ENCODE measurements at places on chromosomes 12 and 14.

GRCh38 chr14:24147761-24148428 lies 597 bp downstream of the RNF31 start:
- H3K4me1 ChIP-seq, result peaks cover 62% of the 10 kb centered on the region
- no peak for DNase-seq

GRCh38 chr12:2332236-2332635 lies 279.4 kb downstream of the CACNA1C start:
- no peak for DNase-seq
- H3K4me1 ChIP-seq, result no peaks in the 10 kb centered on the region
- no peak overlapping the region for H3K27ac ChIP-seq
- no peaks in the 10 kb centered on the region for H3K36me3 ChIP-seq

- H3K4me1 ChIP-seq, result peaks cover 80% of the 10 kb centered on the region
- peaks cover 3% of the 10 kb centered on the region for H3K36me3 ChIP-seq
- peak overlapping the region; percentile 63 for H3K27ac ChIP-seq
Observed at GRCh38 chr12:104736307-104736706, 221.8 kb downstream of the SLC41A2 start.

GRCh38 chr14:67420102-67420739 lies 8.3 kb upstream of the PLEK2 start:
- no peak overlapping the region for H3K27ac ChIP-seq
- no peaks in the 10 kb centered on the region for H3K36me3 ChIP-seq
- H3K27me3 ChIP-seq, result peaks cover 16% of the 10 kb centered on the region
- DNase-seq, result peak; percentile 63

GRCh38 chr12:70275045-70275444 lies 31.8 kb downstream of the CNOT2 start:
- no peak for DNase-seq
- H3K36me3 ChIP-seq, result peaks cover 50% of the 10 kb centered on the region
- no peaks in the 10 kb centered on the region for H3K27me3 ChIP-seq
- H3K4me1 ChIP-seq, result peaks cover 14% of the 10 kb centered on the region
- H3K4me3 ChIP-seq, result no peak overlapping the region

GRCh38 chr12:129772501-129773493 lies 131.0 kb downstream of the TMEM132D start:
- no peaks in the 10 kb centered on the region for H3K27me3 ChIP-seq
- H3K27ac ChIP-seq, result no peak overlapping the region
- H3K4me1 ChIP-seq, result no peaks in the 10 kb centered on the region

DNA sequence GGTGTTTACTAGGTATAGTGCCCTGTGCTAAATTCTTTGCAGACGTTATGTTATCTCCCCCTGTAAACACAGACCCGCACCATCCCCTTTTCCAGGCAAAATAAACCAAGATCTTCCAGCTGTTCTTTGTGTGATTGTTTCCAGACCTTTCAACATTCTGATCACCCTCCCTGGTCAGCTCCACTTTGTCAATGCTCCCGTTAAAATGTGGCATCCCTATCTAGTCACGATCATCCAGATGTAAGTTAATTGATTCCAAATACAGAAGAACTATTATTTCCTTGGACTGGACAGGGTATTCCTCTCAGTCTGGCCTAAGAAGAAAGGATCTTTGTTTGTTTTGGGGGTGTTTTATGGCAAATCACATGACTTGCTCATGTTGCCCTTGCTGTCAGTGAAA lies 127.6 kb upstream of the ARID2 start:
- H3K4me3 ChIP-seq, result no peak overlapping the region
- no peak overlapping the region for H3K27ac ChIP-seq
- H3K27me3 ChIP-seq, result peaks cover 3% of the 10 kb centered on the region
- no peaks in the 10 kb centered on the region for H3K4me1 ChIP-seq
- DNase-seq, result no peak

DNA sequence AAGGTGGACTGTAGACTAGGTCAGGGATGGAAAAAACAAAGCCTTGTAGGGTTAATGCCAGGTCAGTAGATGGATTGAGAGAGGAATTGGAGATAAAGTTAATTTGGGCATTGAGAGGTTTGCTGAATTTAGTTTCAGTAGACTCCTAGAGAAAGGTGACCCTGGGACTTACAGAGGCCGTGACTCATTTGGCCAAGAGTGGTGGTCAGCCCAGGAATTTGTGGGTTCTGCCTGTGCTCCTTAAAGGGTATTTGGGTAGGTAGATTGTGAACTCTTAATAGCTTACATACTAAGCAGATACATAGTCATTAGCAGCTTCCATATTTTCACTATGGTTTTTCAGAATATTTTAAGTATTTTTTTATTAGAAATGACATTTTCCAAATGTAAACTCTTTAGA lies 21.8 kb downstream of the PLEKHA5 start:
- H3K27ac ChIP-seq, result no peak overlapping the region
- H3K27me3 ChIP-seq, result no peaks in the 10 kb centered on the region
- H3K36me3 ChIP-seq, result peaks cover 5% of the 10 kb centered on the region
- H3K4me1 ChIP-seq, result peaks cover 2% of the 10 kb centered on the region
- no peak overlapping the region for H3K4me3 ChIP-seq

DNA sequence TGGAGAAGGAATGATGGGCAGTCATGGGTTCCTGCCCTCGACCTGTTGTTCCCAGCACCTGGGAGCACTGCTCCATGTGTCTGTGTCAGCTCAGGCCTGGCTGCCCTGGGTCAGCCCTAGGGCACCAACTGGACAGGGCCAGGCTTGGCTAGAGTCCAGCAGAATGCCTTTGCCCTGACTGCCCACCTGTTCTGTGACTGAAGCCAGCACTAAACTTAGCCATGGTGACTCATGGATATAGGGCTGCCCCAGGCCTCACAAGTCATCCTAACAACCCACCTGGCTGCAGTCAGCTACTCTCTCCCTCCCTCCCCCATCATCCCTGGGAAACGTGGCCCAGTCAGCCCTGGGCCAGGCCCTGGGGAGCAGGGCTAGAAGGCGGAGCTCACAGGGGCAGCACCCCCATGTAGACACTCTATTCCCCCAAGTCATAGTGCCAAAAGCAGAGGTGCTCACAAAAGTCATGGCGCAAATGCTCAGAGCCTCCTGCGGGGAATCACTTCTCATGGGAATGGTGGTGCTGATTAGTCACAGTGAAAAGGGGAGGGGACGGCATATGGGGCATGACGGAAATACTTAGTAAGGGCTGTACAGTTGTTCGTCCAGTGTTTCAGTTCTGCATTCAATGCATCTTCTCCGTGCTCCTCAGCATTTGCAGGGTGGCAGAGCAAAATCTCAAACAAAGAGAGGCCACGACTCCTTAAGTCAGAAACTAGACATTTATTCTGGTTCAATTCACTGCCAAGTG lies 52.0 kb upstream of the NTF3 start:
- no peak overlapping the region for H3K27ac ChIP-seq
- H3K27me3 ChIP-seq, result no peaks in the 10 kb centered on the region
- DNase-seq, result no peak
- no peaks in the 10 kb centered on the region for H3K36me3 ChIP-seq
- H3K4me3 ChIP-seq, result no peak overlapping the region

GRCh38 chr12:59559696-59560095 lies 36.1 kb upstream of the SLC16A7 start:
- no peaks in the 10 kb centered on the region for H3K4me1 ChIP-seq
- no peak overlapping the region for H3K4me3 ChIP-seq
- no peaks in the 10 kb centered on the region for H3K36me3 ChIP-seq
- DNase-seq, result no peak
- no peak overlapping the region for H3K27ac ChIP-seq

DNA sequence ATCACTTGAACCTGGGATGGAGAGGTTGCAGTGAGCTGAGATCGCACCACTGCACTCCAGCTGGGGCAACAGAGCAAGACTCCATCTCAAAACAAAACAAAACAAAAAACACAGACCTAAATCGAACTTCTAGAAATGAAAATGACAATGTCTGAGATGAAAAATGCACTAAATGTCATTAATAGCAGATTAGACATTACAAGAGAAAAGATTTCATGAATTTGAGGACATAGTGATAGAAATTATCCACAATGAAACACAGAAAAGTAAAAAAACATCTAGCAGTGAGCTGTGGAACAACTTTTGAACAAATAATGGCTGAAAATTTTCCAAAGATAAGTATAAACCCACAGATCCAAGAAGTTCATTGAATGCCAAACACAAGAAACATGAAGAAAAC lies 35.2 kb downstream of the BICDL1 start:
- no peaks in the 10 kb centered on the region for H3K4me1 ChIP-seq
- no peak overlapping the region for H3K27ac ChIP-seq
- no peak for DNase-seq
- H3K27me3 ChIP-seq, result no peaks in the 10 kb centered on the region

DNA sequence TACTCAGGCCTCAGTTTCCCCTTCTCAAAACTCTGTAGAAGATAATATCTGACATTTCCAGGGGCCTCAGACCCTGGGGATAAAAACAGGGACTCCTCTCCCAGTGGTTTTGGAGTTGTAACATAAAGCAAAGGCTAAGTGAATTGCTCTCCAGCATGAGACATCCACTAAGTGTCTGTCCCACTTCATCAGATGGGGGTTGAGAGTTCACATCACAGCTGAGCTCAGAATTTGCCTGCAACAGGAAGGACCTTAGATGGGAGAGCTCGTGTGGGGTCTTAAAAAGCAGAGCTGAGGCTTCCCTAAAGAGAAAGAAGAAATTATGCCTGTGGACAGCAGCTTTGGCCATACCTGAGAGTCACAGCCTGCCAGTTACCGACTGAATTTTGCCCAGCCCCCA lies 61.1 kb downstream of the TBX5 start:
- no peak overlapping the region for H3K4me3 ChIP-seq
- H3K4me1 ChIP-seq, result no peaks in the 10 kb centered on the region
- no peaks in the 10 kb centered on the region for H3K27me3 ChIP-seq
- no peak overlapping the region for H3K27ac ChIP-seq
- DNase-seq, result no peak

GRCh38 chr12:90672081-90672480 lies 282.9 kb downstream of the CCER1 start:
- H3K4me3 ChIP-seq, result no peak overlapping the region
- H3K36me3 ChIP-seq, result no peaks in the 10 kb centered on the region
- no peak overlapping the region for H3K27ac ChIP-seq
- no peaks in the 10 kb centered on the region for H3K27me3 ChIP-seq

GRCh38 chr14:66109426-66109825 lies 376.7 kb upstream of the CCDC196 start:
- H3K4me1 ChIP-seq, result peaks cover 13% of the 10 kb centered on the region
- DNase-seq, result no peak
- H3K27ac ChIP-seq, result no peak overlapping the region
- no peaks in the 10 kb centered on the region for H3K36me3 ChIP-seq
- no peak overlapping the region for H3K4me3 ChIP-seq
- H3K27me3 ChIP-seq, result peaks cover 21% of the 10 kb centered on the region

GRCh38 chr14:67569651-67570290 lies 30.3 kb downstream of the PIGH start:
- H3K4me1 ChIP-seq, result peaks cover 18% of the 10 kb centered on the region
- no peaks in the 10 kb centered on the region for H3K36me3 ChIP-seq
- no peaks in the 10 kb centered on the region for H3K27me3 ChIP-seq

GRCh38 chr12:92955997-92956663 lies 27.0 kb upstream of the EEA1 start:
- H3K4me3 ChIP-seq, result no peak overlapping the region
- no peak for DNase-seq
- no peaks in the 10 kb centered on the region for H3K4me1 ChIP-seq
- no peak overlapping the region for H3K27ac ChIP-seq

GRCh38 chr12:121769831-121770301 lies 23.6 kb downstream of the RHOF start:
- DNase-seq, result no peak
- no peak overlapping the region for H3K4me3 ChIP-seq
- no peaks in the 10 kb centered on the region for H3K36me3 ChIP-seq

- H3K36me3 ChIP-seq, result no peaks in the 10 kb centered on the region
- DNase-seq, result no peak
- H3K4me1 ChIP-seq, result no peaks in the 10 kb centered on the region
- H3K4me3 ChIP-seq, result no peak overlapping the region
- no peaks in the 10 kb centered on the region for H3K27me3 ChIP-seq
Observed at GRCh38 chr12:5507401-5507935, 75.6 kb downstream of the NTF3 start.

- no peak overlapping the region for H3K4me3 ChIP-seq
- no peaks in the 10 kb centered on the region for H3K36me3 ChIP-seq
- H3K4me1 ChIP-seq, result no peaks in the 10 kb centered on the region
Observed at GRCh38 chr12:131065279-131065678, 111.6 kb downstream of the ADGRD1 start.

DNA sequence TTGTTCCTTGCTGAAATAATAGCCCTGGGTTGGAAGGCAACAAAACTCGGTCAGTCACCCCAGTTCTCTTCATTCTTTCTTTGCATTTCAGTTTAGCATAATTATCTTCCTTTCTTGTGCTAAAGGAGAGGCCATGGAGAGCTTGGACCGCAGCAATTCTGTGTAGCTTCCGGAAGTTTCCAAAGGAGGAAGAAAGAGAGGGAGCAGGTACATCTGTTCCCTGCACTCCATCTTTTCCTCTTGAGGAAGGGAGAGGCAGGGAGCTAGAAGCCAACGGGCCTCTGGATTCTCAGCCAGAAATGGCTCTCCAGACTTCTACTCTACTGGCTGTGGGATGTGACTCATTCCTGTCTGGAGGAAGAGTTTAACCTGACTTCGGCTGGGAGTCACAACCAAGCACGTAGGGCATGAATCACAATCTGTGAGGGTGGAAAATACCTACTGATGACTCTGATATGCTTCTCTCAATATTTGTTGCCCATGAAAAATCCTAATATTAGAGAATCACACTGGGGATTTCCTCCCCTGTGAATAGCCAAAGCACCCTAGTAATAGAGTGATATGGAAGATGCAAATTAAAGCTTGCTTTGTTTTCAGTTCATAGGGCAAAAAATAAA lies 17.0 kb downstream of the ANO6 start:
- no peak overlapping the region for H3K27ac ChIP-seq
- no peak for DNase-seq
- peaks cover 33% of the 10 kb centered on the region for H3K4me1 ChIP-seq
- H3K27me3 ChIP-seq, result no peaks in the 10 kb centered on the region
- H3K4me3 ChIP-seq, result no peak overlapping the region
- H3K36me3 ChIP-seq, result peaks cover 11% of the 10 kb centered on the region

DNA sequence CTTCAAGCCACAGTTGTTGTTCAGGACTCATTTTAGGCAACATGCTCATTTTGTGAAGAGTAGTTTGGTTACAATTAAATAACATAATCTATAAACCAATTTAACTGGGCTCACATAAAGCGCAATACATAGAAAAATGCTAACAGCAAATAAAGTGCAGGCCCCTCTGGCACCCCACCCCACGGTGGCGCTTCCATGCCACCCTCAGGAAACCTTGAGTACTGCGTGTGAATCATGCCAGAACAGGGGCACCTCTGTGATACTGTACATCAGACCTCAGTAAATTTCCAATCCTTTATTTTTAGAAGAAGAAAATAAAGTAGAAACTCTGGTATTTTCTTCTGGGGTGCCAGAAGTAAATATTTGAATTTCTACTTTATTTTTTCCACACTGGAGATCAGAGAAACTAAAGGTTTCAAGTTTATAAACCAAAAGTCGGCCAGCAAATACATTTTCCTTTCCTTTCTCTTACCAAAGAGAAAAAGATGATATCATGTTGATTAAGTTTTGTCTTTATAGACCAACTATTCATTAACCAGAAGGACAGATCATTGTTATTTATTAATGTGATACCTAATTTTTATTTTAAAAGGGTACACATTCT lies 316.8 kb downstream of the PAWR start:
- no peaks in the 10 kb centered on the region for H3K4me1 ChIP-seq
- H3K36me3 ChIP-seq, result no peaks in the 10 kb centered on the region
- H3K27ac ChIP-seq, result no peak overlapping the region

- no peak overlapping the region for H3K4me3 ChIP-seq
- no peaks in the 10 kb centered on the region for H3K36me3 ChIP-seq
- no peak overlapping the region for H3K27ac ChIP-seq
- H3K4me1 ChIP-seq, result peaks cover 28% of the 10 kb centered on the region
Observed at GRCh38 chr12:116153983-116154382, 123.5 kb downstream of the MED13L start.

Measured in activated CD8-positive, alpha-beta memory T cell treated with anti-CD3 and anti-CD28 coated beads, Interleukin-2, amount 10 ng/mL, durations not matched to agents 7 days and 5 days (primary cell).